Right ventricle myocardium superior (tissue), 1 donor: ENCODE measurements at places on chromosomes 2 and 18. TPM values are rescaled to one million over a fixed set of nuclear protein-coding genes. Genes with fewer than 3 reads are reported as not detected.

The CXXC1 gene
- total RNA-seq, result 39.4 TPM

The CNRIP1 gene
- total RNA-seq, result 9.3 TPM

The LONRF2 gene
- total RNA-seq, result 14.6 TPM

The CYTIP gene
- 1.1 TPM for total RNA-seq

DNA sequence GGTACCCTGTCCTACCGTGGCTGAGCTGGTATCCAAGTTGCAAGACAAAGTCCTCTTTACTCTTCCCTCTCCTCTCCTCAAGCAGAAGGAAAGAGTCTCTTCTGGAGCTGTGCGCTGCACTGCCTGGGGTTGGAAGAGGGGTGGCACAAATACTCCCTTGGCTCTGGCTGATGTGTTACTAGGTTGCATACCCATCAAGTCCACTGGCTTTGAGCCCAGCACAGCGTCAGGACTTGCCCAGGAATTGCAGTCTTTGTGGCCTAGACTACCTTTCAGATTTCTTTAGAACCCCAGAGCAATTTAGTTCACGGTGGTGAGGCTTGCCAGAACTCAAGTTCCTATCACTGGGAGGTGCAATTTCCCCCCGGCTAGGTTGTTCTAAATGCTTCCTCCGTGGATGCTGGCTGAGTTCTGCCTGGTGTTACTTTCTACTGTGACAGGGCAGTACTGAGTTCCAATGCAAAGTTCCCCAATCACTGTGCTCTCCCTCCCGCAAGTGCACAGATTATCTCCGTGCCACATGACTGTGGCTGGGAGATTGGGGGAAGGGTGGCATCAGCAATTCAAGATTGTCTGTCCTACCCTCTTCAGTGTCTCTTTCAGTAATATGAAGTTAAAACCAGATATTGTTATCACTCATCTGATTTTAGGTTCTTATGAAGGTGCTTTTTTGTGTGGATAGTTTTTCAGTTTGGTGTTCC lies 13.4 kb downstream of the MYO3B start:
- DNase-seq, result no peak

GRCh38 chr2:43223521-43224001 lies 2.8 kb downstream of the ZFP36L2 start:
- no peak for DNase-seq

DNA sequence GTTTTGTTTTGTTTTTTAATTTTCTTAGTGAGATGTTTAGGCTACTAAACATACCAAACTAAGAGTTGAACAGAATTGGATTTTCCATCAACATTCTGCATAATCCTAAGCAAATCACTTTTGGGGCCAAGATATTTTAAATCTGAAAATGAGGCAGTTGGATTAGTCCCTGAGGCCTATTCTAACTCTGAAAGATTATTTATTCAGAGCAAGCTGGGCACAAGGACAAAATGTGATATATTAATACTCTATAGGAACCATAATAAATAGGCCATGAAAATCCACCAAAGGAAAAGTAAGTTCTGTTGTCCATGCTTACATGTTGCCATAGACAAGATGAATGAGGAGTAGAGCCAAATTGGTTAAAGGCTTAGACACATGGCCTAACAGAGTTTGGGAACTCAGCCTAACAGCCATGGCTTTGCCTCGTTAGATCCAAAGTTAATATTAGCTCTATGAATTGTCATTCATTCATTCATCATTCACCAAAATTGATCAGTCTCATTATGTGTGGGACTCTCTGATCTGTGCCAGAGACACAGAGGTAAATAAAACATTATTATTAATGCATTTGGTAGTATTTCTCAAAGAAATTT lies 183.5 kb downstream of the SCG2 start:
- no peak for DNase-seq

- no peak for DNase-seq
These were observed 107.6 kb upstream of the FZD7 start for GRCh38 chr2:201926067-201926466.

- peak; percentile 37 for DNase-seq
These were observed 123.1 kb upstream of the HDAC4 start for GRCh38 chr2:239523954-239524330.

- DNase-seq, result no peak
These were observed 278.8 kb upstream of the SESTD1 start for GRCh38 chr2:179543361-179543901.

DNA sequence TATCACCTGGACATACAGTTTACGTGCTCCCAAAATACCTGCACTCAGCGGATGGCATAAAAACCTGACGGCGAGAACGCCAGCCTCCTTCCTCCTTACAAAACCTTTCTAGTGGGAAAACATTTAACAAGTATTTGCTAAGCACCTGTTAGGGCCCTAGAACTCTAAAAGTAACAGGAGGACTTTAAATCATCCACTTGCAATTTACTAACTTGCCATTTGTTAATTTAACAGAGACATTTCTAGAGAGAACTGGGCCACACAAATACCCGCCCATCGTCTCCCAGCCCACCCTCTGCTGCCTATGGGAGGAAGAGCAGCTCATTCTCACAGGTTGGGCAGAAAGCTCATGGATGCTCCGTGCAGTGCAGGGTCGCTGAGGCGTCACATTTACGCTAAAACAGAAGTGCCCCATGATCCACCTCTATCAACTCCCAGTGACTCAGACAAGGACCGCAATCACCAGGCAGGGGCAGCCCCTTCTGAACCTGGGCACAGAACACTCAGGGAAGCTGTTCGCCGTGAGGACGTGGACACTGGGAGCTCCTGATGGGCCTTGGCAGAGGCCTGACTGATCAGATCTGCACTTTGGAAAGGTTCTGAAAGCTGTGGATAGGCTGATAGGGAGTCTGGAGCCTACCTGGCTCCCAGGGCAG lies 106.9 kb downstream of the HDAC4 start:
- no peak for DNase-seq

DNA sequence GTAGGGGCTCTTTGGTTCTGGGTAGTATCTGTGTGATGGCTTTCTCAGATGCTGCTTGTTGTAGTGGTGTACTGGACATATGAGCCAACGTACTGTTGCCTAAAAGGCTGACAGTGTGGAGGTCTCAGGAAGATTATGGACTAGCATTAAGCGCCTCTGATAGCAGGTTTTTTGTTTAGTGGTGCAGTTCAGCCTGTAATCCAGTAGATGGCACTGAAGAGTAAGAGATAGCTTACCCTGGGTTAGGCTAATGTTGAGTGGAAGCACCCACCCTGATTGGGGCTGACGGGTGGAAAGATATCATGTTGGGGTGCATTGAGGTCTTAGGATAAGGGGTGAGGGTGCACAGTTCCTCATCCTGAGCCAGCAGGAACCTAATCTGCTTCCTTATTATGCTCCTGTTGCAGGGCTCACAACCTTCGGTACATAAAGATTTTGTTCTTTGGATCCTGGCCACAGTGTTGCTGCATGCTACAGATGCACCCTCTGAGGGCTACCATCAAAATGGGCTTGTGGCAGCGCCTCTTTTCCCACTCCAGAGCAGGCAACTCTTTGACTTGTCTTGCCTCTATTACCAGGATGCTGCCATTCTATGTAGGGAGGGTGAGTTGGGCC lies 79.6 kb downstream of the MSTN start:
- DNase-seq, result no peak

- peak; percentile 42 for DNase-seq
These were observed 25.3 kb downstream of the CRIM1 start for GRCh38 chr2:36380624-36381481.

- no peak for DNase-seq
These were observed 327.6 kb downstream of the ZNF516 start for GRCh38 chr18:76167410-76167809.
